MM.1S (cell line): ENCODE measurements at places on chromosomes 12 and 14.
A peak's percentile ranks its signal among the peaks of the same experiment; 100 is the strongest.

GRCh38 chr14:55128386-55129085, 516 bp upstream of the LGALS3 start:
- no peak overlapping the region for H3K27ac ChIP-seq
- peak overlapping the region; percentile 34; the same call in 1 of the 2 replicates for H3K4me3 ChIP-seq
- DNase-seq: no peak
- H3K4me1 ChIP-seq: no peaks in the 10 kb centered on the region
- no peaks in the 10 kb centered on the region for H3K27me3 ChIP-seq

DNA sequence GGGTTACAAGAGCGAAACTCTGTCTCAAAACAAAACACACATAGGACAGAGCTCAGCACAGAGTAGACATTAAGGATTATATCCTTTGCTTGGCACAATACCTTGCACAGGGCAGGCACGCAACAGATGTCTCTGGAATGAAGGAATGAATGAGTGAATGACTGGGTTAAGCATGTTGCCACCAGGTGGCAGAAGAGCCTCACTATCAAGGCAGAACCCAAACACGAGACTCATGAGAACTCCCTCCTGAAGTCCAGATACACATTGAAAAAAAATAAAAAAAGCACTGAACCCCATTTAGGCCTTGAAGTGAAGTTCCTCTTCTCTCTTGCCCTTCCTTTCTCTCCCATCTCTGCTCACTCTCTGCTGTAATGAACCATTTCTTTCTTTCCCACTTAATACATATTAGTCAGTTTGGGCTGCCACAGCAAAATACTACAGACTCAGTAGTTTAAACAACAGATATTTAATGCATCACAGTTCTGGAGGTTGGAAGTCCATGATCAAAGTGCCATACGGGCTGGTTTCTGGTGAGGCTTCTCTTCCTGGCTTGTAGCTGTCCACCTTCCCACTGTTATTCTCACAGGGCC, 26.6 kb upstream of the LTA4H start:
- H3K36me3 ChIP-seq: no peaks in the 10 kb centered on the region
- no peaks in the 10 kb centered on the region for H3K27me3 ChIP-seq
- peak; percentile 87 for DNase-seq
- peaks cover 4% of the 10 kb centered on the region; the same call in 1 of the 2 replicates for H3K4me1 ChIP-seq

GRCh38 chr14:85483037-85483436, 46.9 kb upstream of the FLRT2 start:
- H3K4me1 ChIP-seq: no peaks in the 10 kb centered on the region
- no peak for DNase-seq
- no peaks in the 10 kb centered on the region for H3K27me3 ChIP-seq
- no peak overlapping the region for H3K4me3 ChIP-seq
- H3K27ac ChIP-seq: no peak overlapping the region
- no peaks in the 10 kb centered on the region for H3K36me3 ChIP-seq

GRCh38 chr12:47408171-47408871, 297.5 kb downstream of the RPAP3 start:
- peak overlapping the region; percentile 25; the same call in 1 of the 2 replicates for H3K27ac ChIP-seq
- peak; percentile 73 for DNase-seq
- peaks cover 16% of the 10 kb centered on the region for H3K4me1 ChIP-seq
- H3K4me3 ChIP-seq: no peak overlapping the region
- no peaks in the 10 kb centered on the region for H3K36me3 ChIP-seq

- no peaks in the 10 kb centered on the region for H3K36me3 ChIP-seq
- H3K4me1 ChIP-seq: no peaks in the 10 kb centered on the region
- H3K27ac ChIP-seq: no peak within 1 kb of the TSS
Observed at GRCh38 chr12:7695566-7696197, at the start of gene GDF3. GDF3 (minus strand) TSS chr12:7695775; CDS start chr12:7695728, 47 bp downstream.

DNA sequence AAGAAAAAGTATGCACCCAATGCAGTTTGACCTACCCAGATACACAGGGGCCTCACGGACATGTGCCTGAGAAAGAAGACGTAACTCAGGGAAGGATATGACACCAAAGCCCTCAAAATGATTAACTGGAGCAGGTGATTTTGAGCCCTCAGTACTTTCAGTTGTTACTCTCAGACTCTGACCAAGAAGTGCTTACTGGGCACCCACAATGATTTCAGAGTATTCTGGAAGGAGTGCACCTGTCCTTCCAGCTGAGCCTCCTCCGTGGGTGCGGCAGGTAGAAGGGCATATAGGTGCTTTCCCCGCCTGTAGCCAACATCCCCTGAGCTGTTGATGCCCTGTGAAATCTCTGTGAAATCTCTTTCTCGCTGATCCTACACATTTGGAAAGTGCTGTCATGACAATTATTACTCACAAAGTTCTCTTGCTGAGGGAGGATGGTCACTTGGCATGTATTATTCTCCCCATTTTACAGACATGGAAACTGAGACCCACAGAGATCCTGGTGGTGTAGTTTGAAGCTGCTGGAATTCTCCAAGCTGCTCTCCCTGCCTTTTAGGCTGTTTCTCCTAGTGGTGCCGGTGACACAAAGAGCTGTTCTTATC, 154.3 kb upstream of the CCND2 start:
- DNase-seq: peak; percentile 99
- peaks cover 47% of the 10 kb centered on the region for H3K4me1 ChIP-seq

GRCh38 chr12:6961695-6962284, 8.7 kb downstream of the PHB2 start:
- no peak overlapping the region for H3K4me3 ChIP-seq
- H3K36me3 ChIP-seq: no peaks in the 10 kb centered on the region; the same call in 1 of the 2 replicates
- H3K27ac ChIP-seq: peak overlapping the region; percentile 94

DNA sequence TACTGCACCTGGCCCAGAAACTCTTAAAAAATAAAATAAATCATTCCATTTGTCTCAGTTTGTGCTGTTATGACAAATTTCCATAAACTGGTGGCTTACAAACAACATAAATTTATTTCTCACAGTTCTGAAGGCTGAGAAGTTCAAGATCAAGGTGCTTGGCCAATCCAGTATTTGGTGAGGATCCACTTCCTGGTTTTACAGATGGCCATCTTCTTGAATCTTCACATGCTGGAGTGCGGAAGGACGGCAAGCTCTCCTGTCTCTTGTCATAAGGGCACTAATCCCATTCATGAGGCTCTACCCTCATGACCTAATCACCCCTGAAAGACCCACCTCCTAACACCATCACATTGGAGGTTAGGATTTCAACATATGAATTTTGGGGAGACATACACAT, 29.9 kb upstream of the MYBPC1 start:
- H3K4me1 ChIP-seq: 0 out of 2 replicates have a peak, but pooled peaks cover 1% of the 10 kb centered on the region
- H3K4me3 ChIP-seq: no peak overlapping the region
- no peaks in the 10 kb centered on the region for H3K27me3 ChIP-seq
- H3K27ac ChIP-seq: no peak overlapping the region

GRCh38 chr12:131369094-131369845, 341.6 kb upstream of the SFSWAP start:
- H3K27me3 ChIP-seq: no peaks in the 10 kb centered on the region; the same call in 1 of the 2 replicates
- no peak for DNase-seq
- H3K4me1 ChIP-seq: no peaks in the 10 kb centered on the region
- H3K36me3 ChIP-seq: no peaks in the 10 kb centered on the region
- no peak overlapping the region for H3K27ac ChIP-seq

GRCh38 chr14:49593016-49593415, 5.7 kb upstream of the LRR1 start:
- no peak overlapping the region for H3K27ac ChIP-seq
- H3K27me3 ChIP-seq: no peaks in the 10 kb centered on the region
- DNase-seq: no peak
- H3K4me3 ChIP-seq: no peak overlapping the region
- H3K36me3 ChIP-seq: no peaks in the 10 kb centered on the region

DNA sequence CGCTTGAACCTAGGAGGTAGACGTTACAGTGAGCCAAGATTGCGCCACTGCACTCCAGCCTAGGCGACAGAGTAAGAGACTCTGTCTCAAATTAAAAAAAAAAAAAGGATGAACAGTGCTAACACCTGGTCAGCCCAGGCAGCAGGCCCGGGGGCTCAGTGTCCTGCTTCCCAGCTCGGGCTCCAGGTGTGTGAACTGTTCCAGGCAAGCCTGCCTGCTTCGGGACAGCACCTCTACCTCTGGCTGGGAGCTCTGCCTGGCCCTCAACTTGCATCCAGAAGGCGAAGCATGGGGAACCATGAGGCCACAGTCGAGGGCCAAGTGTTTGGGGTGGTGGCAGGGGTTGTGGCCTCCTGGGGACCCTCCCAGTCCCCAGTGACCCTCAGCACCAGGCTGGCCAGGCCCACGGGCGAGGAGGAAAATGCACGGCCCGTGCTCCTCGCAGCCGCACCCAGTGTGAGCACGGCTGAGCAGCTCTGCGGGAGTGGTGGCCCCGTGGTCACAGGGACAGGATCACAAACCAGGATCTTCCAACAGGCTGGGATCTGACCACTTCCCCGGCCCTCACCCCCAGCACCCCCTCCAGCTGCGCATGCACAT, 15.5 kb downstream of the CDCA4 start:
- no peak overlapping the region for H3K27ac ChIP-seq
- H3K4me1 ChIP-seq: no peaks in the 10 kb centered on the region
- H3K4me3 ChIP-seq: no peak overlapping the region
- DNase-seq: no peak
- no peaks in the 10 kb centered on the region for H3K27me3 ChIP-seq

GRCh38 chr14:33271891-33272290, 333.2 kb downstream of the NPAS3 start:
- H3K27me3 ChIP-seq: no peaks in the 10 kb centered on the region
- no peak for DNase-seq
- H3K4me3 ChIP-seq: no peak overlapping the region

DNA sequence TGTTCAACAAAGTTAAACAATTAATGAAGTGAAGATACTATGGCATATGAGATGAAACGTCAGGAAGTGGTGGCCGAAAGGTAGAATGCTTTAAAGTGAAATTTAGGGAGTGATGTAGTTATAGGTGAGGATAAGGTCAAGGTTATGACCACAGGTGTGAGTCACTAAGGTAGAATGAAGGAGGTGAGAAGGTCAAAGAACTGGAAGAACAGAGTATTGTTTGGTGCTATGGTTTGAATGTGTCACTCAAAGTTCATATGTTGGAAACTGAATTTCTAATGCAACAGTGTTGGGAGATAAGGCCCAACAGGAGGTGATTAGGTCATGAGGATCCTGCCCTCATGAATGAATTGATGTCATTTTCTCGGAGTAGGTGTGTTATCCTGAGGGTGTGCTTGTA, 293.6 kb downstream of the NELL2 start:
- no peaks in the 10 kb centered on the region for H3K36me3 ChIP-seq
- no peak for DNase-seq
- no peaks in the 10 kb centered on the region for H3K27me3 ChIP-seq
- no peak overlapping the region for H3K4me3 ChIP-seq
- no peak overlapping the region for H3K27ac ChIP-seq

DNA sequence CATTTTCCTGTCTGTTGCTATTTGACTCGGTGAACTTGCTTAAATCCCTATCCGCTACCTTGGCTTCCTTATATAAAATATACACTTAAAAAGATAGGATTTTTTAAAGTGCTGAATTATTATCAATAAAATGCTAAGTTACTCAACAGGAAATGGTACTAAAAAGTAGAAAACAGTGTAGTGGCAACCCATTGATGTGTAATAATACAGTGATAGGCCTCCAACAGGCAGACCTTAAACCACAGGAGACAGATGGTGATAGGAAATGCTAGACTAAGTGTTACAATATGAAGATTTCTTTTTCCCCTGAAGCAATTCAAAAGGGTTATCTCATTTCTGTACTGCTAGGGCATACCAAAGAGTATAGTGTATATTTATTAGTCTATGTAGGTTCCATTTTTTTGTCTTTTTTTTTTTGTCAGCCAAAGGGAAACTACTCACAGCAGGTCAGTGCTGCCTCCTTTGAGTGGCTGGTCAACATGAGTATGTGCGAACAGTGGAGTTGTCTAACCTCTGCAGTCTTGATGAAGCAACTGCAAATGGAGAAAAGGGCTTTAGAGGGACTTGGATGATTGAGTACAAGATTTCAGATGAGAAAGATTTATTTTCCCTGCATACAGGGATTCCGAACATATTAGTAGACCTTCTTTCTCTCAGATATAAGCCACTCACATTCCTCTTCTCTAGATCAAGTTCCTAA, 183.8 kb downstream of the ACSS3 start:
- DNase-seq: no peak
- H3K4me3 ChIP-seq: no peak overlapping the region
- no peaks in the 10 kb centered on the region for H3K36me3 ChIP-seq

DNA sequence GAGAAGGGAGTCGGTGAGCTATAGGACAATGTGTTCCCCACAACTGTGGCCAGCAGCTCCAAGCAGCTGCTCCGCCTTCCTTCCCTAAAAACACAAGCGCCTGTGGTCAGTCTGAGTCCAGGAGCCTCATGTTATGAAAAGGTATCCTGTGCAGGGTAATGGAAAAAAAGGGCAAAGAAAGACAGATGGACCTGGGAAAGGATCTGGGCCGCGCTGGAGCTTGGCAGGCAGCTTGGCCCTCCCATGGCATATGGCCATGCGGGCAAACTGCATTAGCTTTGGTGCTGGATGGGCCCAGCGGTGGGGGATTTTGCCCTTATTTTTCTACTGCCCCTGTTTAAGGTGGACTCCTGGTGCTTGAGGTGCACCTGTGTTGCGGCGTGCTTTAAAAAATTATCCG, 23.7 kb upstream of the CHST11 start:
- no peaks in the 10 kb centered on the region for H3K4me1 ChIP-seq
- no peaks in the 10 kb centered on the region for H3K36me3 ChIP-seq
- no peak for DNase-seq

- DNase-seq: no peak
- no peaks in the 10 kb centered on the region for H3K4me1 ChIP-seq
- H3K4me3 ChIP-seq: no peak overlapping the region
Observed at GRCh38 chr14:61174987-61175386, 106.2 kb downstream of the TMEM30B start.

DNA sequence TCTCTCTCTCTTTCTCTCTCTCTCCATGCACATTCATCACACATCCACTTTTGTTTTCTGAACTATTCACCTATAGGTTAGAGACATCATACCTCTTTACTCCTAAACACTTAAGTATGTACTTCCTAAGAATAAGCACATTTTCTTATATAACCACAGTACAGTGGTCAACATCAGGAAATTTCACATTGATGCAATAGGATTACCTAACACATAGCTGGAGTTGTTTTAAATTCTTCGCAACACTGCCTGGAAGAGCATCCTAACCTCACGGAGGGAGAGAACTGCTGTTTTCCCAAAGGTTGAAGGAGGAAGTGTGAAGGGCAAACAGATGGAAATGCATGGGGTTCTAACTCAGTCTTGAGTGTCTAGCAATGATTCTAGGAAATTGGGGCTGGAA, 159.2 kb downstream of the SYT1 start:
- peaks cover 16% of the 10 kb centered on the region for H3K4me1 ChIP-seq
- H3K36me3 ChIP-seq: no peaks in the 10 kb centered on the region
- H3K27me3 ChIP-seq: no peaks in the 10 kb centered on the region
- H3K27ac ChIP-seq: no peak overlapping the region

DNA sequence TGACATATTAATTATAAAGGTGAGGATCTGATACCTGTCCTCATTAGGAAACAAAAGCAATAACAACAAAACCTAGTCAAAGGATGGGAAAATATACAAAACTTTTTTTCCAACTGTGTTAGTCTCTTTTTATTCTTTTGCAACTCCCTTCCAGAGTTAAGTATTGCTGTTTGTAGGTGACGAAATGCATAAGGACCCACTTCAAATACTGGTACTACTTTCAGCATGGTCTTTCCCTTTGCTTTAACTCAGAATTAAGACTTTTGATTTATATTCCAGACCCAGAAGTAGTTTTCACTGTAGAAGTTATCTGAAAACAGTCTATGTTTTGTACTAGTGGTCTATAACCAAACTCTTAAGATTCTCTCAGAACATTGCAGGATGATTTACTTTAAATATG, 34.1 kb upstream of the ABCC9 start:
- no peaks in the 10 kb centered on the region for H3K36me3 ChIP-seq
- no peak overlapping the region for H3K27ac ChIP-seq
- no peaks in the 10 kb centered on the region for H3K27me3 ChIP-seq
- no peaks in the 10 kb centered on the region for H3K4me1 ChIP-seq
